Activated naive CD4-positive, alpha-beta T cell treated with anti-CD3 and anti-CD28 coated beads, Interleukin-2, amount 50 U/mL, for 72 hours (primary cell): ENCODE measurements at places on chromosomes 16 and 17. TPM values are rescaled to one million over a fixed set of nuclear protein-coding genes. Genes with fewer than 3 reads are reported as not detected.

Gene CBX2
- total RNA-seq, result 3.3 TPM

Gene TOM1L1
- total RNA-seq, result 1.0 TPM

Gene TEX14
- 0.98 TPM for total RNA-seq

Gene ELMO3
- 7.0 TPM for total RNA-seq

Gene KRT24
- total RNA-seq, result not detected

Gene CACNA1H
- 1.7 TPM for total RNA-seq

Gene OR1G1
- total RNA-seq, result not detected

Gene OR2C1
- not detected for total RNA-seq

Gene CD19
- total RNA-seq, result 0.32 TPM

Gene PYDC1
- total RNA-seq, result not detected
